ENCODE measurements at places on chromosomes 1 and 21. TPM values are rescaled to one million over a fixed set of nuclear protein-coding genes. Genes with fewer than 3 reads are reported as not detected.

BGLAP gene
- total RNA-seq, result 0.78 TPM

PTGER3 gene
- total RNA-seq, result 1.1 TPM

BRDT gene
- total RNA-seq, result not detected

C1orf53 gene
- 7.4 TPM for total RNA-seq

ARTN gene
- 0.70 TPM for total RNA-seq

VWA1 gene
- 35.3 TPM for total RNA-seq
